ENCODE measurements at places on chromosomes 2 and 18.

GRCh38 chr18:44792456-44793061 lies 111.9 kb downstream of the SETBP1 start:
- DNase-seq = no peak

- no peak for DNase-seq
Observed at GRCh38 chr2:16552202-16552601, 113.4 kb downstream of the CYRIA start.

GRCh38 chr2:12313445-12314126 lies 403.1 kb upstream of the TRIB2 start:
- DNase-seq = no peak

DNA sequence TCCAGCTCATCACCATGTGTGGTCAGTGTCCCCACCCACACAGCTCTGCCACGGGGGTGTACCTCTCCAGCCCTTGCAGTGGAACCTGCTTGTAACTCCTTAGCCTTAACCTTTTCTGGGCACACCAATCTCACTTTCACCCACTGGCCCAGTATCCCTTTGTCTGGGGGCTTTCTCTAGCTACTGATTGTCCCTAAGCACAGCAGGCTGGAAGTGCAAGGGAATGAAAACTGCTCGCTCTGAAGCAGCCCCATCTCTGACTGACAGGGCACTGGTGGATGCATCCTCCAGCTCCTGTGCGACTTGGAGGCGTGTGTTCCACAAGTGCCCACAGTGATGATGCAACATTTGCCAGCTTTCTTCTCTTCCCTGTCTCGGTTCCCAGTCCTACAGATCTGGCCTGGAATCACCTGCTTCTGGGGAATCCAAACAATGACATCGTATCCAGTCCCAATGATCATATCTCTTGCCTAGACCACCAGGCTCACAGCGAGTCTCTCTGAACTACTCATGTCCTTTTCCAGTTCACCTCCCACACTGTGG lies 33.6 kb downstream of the SCTR start:
- no peak for DNase-seq

- DNase-seq = no peak
Observed at GRCh38 chr2:127618551-127619202, 27.3 kb upstream of the GPR17 start.

DNA sequence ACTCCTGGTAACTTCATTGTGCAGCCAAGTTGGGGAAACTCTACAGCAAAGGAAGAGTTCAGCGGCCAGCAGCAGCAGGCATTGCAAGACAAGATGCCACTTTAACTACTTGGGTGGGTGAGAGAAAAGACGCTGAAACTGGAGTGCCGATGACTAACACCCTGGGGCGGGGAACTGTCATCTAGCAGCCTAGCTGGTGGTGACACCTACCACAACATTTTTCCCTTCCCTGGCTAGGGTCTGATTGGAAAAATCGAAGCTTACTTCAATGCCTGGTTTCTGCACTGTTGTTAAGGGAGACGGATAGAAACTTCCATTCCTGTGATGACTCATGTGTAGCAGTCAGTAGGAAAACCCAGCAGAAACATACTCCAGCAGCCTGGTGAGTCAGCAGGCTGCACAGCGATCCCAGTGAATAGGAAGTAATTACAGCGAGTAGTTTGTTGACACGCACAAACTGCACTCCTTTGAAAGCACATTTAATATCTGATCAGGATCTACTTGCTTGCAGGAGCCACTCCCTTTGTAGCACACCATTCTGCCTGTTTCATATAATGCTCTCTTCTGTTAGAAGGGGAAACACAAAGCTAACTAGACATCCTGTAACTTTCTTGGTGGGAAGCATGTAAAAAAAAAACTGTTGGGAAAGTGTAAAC lies 62.1 kb upstream of the MAPRE2 start:
- DNase-seq = peak; percentile 72

GRCh38 chr2:84972932-84973331 lies 2.0 kb downstream of the KCMF1 start:
- DNase-seq = no peak

- DNase-seq = peak; percentile 61
Observed at GRCh38 chr2:54557601-54558187, 101.6 kb downstream of the SPTBN1 start.

DNA sequence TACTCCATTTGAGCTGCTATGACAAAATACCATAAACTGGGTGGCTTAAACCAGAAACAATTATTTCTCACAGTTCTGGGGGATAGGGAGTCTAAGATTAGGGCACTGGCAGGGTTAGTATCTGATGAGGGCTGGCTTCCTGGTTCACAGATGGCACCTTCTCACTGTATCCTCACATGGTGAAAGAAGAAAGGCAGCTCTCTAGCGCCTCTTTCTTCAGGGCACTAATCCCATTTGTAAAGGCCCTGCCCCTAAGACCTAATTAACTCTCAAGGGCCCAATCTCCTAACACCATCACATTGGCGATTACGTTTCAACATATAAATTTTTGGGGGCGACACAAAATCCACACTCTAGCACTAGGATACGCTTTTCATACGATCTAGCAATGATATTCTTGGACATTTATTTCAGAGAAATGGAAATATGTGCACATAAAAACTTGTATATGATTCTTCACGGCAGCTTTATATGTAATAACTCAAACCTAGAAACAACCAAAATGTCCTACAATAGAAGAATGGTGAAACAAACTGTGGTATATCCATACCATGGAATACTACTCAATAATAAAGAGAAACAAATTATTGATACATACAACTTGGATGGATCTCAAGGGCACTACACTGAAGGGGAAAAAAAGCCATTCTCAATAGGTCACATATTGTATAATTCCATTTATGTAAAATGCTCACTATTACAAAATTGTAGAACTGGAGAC lies 111.0 kb downstream of the BCL2L11 start:
- no peak for DNase-seq

GRCh38 chr18:45304558-45304957 lies 310.7 kb upstream of the SLC14A2 start:
- DNase-seq = no peak

DNA sequence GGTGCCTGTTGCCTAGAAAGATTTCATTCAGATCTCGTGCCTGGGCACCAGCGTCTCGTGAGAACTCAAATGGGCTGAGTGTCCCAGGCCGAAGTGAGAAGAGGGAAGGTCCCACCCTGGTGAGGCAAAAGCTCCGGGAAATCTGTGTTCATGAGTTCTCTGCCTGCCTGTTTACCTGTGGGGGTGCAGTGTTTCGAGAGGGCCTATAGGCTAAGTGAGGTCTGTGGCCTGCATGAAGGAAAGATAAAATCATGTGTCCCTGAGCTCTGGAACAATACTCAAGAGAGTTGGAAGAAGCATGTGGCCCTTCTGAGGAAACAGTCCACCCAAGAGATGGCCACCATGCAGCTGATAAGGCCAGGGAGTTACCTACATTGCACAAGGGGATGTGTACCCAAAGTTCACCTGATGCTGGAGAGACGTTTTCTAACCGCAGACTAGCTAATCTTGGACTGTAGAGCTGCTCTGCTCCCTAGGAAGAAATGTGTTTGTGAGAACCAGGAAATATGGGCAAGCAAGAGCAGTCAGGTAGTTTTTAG lies 63.5 kb upstream of the ST3GAL5 start:
- DNase-seq = no peak

GRCh38 chr2:71932780-71933466 lies 214.7 kb downstream of the CYP26B1 start:
- no peak for DNase-seq

GRCh38 chr18:35564795-35565453 lies 16.6 kb upstream of the GALNT1 start:
- no peak for DNase-seq

DNA sequence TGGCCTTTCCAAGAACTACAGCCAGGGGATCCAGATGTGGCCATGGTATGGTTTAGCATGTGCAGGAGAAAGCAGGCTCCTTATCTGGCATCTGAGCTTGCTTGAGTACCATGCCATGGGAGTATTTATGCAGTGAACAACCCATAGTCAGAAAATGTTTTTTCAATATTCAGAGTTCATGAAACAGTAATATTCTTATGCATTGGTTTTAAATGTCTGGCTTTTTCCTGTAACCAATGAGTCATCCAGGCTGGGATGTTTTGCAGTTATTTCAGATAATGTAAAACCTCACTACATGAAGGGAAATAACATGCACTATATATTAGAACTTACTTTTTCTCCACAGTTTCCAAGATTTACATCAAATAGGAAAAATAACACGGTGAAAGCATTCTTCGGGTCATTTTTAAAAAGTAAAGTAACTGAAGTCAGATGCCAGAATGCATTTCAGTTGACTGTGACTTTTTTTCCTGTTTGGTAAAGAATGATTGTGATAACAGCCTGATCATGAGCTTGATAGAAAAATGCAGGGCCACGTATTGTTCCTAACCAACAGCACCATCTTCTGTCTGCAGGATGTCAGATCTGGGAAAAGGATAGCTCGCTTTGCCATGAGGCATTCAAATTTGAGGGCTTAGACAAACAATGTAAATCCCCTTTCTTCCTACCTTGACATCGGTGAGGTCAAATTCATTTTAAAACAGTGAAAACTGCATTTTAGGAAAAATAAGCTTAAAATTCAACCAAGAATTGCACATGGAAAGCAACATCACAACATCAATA lies 152.8 kb downstream of the DSC3 start:
- no peak for DNase-seq

DNA sequence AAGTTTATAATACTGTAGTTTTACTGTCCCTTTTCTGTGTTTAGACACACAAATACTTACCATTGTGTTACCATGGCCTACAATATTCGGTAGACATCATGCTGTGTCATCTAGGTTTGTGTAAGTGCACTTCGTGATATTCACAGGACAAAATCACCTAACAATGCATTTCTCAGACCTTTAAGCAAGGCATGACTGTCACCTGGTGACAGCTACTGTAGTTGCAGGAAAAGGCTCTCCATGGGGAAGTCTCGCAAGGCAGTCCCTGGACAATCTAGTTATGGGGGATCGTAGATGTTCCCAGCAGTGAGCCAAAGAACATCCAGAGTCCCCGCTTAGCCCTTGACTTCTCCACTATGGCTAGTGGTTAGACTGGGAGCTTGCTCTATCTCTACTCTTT lies 73.1 kb downstream of the EIF2AK3 start:
- no peak for DNase-seq

GRCh38 chr2:160575368-160575767 lies 81.8 kb upstream of the RBMS1 start:
- no peak for DNase-seq

- DNase-seq = no peak
Observed at GRCh38 chr2:212083492-212083891, 455.1 kb downstream of the ERBB4 start.

DNA sequence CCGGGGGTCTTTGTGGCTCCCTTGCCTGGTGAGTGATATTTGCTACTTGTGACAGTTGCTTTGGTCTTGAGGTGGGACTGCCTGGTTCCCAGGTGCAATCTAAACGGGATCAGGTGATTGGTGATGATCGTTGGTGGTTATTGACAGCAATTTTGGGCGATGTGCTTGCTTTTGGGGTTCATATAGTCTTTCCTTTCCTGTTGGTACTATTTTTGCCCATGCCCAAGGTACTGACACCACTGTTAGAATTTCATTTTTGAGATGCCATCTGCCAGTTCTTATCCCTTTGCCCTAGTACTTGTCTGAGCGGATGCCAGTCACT lies 573 bp downstream of the WDR7 start:
- DNase-seq = no peak

- DNase-seq = no peak
Observed at GRCh38 chr18:7577706-7578105, 10.6 kb downstream of the PTPRM start.

DNA sequence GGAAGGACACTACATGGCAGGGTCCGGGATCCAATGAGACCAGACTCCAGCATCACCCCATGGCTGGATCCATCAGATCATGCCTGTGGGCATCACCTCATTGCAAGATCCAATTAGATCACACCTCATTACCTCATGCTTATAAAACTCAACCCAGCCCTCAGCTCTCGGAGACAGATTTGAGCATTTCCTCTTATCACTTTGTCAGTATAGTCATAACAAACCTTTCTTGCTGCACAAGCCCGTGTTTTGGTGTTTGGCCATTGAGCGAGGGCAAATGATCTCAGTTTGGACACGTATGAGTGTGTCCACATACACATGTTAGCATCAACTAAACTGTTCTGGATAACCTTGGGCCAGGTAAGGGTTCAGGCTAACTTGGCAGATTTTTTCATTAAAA lies 58.8 kb downstream of the CCDC195 start:
- DNase-seq = no peak

- DNase-seq = no peak
Observed at GRCh38 chr18:38470421-38470820, 904.8 kb upstream of the CELF4 start.

GRCh38 chr18:56374007-56374655 lies 264.3 kb downstream of the TXNL1 start:
- no peak for DNase-seq

DNA sequence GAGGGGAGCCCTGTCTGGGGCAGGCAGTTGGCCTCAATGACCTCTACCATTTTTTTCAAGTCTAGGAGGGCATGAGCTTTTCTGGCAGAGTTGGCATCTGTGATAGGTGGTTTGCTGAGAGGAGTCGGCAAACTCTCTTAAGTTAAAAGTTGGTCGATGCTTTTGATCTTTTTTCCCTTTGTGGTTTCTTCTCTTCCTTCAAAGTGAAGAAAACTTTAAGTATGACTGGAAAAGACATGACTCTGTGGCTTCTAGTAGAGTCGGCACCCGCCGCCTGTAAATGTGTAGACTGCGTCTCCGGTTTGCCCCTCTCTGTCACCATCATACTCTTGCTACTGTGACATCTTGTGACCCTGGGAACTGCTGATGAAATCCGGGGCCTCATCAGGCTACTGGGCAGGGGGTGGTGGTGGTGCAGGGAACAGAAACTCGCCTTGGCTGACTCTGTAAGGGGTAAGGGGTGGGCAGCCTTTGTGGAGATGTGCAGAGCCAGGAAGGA lies 21.1 kb downstream of the INPP5D start:
- no peak for DNase-seq

- no peak for DNase-seq
Observed at GRCh38 chr18:55763805-55764204, 175.8 kb upstream of the TCF4 start.

DNA sequence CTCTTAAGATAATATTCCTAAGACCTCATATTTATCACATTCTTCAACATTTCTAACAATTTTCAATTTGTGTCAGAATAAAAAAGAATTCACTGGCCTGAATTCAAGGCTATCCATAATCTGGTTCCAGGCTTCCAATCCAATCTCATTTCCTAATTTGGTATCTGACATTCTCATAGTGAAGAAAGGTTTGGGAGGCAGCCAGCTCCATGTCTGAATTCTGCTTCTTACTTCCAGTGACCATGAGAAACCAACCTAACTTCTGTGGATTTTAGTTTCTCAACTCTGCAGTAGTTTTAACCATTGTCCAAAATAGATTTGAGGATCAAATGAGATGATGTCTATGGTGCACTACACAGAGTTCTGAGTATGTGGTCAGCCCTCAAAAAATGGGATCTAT lies 439.1 kb upstream of the GCFC2 start:
- DNase-seq = no peak

All from activated T-cell treated with anti-CD3 and anti-CD28 coated beads for 24 hours (primary cell).